ENCODE measurements at places on chromosomes 11 and 22.

- DNase-seq = no peak
These were observed 4.8 kb upstream of the LSP1 start for GRCh38 chr11:1847926-1848639.

DNA sequence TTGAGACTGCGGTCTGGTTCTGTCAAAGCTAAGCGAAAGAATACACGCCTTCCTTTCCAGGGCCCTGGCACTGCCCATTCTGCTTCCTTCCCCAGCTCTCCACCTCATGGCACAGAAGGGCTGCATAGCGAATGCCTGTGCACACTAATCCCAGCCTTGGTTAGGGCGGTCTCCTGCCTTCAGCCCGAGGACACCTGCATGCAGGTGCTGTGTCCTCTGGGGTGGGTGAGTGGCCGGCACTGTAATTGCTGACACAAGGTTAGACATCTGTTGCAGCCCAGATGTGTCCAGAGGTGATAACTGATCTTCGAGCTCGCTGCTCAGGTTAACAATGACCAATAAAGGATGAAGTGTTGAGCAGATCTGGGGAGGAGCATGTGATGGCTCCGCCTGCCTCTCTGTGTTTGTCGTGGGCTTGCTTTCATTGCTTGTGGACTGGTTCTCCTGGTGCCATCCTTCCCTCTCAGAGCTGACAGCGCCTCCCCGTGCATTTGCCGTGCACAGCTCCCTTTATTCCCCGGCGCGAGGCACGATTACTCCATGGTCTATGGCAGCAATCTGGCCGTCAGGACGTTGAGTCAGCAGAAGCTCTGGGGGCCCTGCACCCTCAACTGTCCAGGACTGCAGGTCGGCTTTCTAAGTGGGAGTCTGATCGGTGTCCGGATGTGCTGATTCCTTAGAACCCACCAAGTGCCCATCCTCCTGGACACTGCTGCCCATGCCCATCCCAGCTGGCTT lies 1088.2 kb downstream of the BRD1 start:
- no peak for DNase-seq

DNA sequence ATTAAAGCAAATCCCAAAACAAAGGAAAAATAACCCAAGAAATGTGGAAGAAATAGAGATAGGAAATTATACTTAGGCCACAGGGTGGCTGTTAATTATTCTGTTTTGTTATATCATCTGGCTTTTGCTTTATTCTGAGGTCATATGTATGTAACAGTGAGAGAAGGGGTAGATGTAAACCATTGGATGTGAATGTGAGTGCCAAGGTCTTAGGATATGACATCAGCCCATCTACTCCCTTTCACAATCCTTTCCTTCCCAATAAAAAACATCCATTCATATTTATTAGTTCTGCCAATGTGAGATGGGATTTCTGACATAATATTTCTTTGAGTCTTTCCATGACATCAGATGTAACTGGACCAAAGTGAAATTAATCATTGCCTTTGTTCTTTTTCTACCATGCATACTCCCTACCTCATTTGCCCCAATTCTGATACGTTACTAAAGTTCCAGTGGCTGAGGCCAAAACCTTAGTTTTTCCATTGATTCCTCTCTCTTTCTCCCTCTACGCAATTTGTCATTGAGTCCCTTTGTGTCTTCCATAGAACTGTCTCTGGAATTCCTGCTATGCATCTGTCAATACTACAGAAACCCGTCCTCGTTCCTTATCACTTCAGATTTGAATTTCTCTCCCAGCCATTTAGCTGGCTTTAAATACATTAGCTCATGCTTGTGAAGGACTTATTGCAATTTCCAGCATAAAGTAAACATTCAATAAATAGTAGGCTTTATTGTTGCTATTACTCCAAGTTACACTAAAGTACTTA lies 170.3 kb downstream of the ARHGAP42 start:
- no peak for DNase-seq

GRCh38 chr11:32366666-32367065 lies 68.7 kb downstream of the WT1 start:
- no peak for DNase-seq

DNA sequence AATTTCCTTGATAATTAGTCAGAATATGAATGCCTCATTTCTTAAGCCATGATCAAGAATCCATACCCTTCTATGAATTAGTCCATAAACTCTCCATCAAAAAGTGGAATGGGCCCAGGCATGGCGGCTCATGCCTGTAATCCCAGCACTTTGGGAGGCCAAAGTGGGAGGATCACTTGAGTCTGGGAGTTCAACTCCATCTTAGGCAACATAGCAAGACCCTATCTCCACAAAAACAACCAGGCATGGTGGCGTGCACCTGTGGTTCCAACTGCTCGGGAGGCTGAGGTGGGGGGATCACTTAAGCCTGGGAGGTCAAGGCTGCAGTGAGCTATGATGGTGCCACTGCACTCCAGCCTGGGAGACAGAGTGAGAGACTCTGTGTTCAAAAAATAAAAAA lies 52.1 kb upstream of the SHANK2 start:
- DNase-seq = no peak

GRCh38 chr11:121775276-121775675 lies 322.5 kb upstream of the SORL1-AS1 start:
- DNase-seq = no peak

DNA sequence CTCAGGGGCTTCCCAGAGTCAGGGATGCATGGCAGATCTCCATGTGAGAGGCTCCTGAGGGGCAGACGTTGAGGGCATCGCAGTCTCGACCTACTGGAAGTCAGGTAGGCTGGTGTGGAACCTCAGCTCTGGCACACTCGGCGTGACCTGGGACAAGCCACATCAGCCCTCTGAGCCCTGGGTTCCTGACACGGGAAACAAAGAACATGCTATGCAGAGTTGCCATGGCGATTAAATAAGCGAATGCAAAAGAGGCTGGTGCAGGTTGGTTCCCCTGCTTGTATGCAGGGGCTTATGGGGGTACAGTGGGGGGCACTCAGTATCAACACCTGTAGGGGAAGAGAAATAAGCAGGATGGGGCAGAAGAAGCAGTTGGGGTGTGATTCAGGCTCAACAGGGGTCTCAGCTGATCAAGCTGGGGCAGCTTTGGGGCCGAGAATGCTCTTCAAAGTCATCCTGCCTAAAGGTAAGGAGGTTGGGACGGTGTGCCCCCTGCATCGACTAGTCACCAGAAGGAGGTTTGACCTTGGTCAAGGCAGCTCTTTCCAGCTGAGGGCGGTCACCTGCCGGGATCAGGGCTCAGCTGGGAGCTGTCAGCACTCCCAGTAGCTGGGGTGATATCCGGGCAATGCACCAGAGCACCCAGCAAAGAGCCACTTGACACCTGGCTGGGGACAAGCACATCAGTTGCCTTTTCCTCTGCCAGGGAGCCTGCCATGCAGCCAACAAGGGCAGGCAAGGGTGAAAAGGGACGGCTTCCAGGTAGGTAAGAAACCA lies 442.7 kb downstream of the MIAT start:
- no peak for DNase-seq

DNA sequence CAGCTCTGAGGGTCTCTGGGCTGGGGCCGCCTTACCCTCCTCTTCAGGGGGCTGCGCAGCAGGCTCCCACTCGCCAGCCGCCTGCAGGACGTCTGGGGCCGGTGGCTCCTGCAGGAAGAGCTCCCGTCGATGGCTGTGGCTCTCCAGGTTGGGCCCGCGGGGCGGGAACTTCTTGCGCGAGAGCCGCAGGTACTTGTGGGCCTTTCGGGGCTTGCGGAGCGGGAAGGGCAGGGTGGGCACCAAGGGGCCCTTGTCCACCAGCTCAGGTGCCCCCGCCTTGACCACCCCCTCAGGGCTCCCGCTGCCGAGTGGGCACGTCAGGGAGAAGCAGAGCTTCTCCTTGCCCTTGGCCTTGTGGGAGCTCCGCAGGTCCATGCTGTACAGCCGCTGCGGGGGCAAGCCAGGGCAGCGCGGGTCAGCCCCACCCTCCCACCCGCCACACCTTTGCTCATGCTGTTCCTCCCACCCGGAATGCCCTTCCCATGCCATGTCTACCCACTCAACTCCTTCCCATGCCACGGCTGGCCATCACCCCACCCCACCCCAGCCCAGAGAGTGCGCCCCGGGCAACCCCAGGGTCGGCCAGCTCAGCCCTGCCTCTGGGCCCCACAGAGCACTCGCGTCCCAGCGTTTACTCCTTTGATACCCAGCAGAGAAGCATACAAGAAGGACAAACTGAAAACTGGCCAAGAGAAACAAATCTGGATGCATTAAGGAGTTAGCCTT lies 18.0 kb downstream of the CBX7 start:
- no peak for DNase-seq

DNA sequence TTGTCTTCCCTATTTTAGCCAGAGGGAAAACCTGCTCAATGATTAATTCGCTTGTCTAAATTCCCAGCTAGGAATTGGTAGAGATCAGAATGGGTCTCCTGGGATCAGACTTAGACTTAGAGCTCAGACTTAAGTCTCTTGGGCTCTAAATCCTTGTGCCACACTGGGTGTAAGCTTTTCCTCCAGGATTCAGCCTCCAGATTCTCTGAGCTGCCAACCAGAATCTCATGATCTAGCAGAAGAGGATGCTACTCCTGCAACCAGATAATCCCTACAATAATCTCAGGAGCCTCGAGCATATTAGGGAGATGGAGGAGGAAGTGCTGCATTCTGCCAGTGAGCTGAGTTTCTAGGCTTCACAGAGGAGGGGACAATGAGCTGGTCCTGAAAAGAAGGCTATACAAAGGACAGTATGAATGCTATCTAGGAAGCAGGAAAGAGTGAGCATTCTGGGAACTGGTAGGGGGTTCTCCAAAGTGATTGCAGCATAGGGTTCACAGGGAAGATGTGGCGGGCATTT lies 211.6 kb upstream of the SESN3 start:
- DNase-seq = no peak

- DNase-seq = no peak
These were observed 18.4 kb downstream of the GRIK4 start for GRCh38 chr11:120529911-120530310.

DNA sequence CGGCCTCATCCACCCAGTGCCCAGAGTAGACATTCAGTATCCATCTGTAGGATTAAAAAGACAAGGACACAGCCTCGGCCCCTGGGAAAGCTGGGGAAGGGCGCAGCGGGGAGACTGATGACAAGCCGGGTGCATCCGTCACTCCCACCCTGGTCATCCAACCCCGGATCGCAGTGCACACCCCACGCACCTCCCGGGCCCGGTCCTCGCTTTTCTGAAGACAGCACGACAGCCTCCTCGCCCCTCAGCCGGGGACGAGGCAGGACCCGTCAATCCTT lies 1.1 kb downstream of the FCHSD2 start:
- DNase-seq = peak; percentile 20

GRCh38 chr11:33001751-33002542 lies 13.7 kb upstream of the DEPDC7 start:
- no peak for DNase-seq

GRCh38 chr11:26621132-26621531 lies 49.1 kb upstream of the MUC15 start:
- no peak for DNase-seq

- DNase-seq = no peak
These were observed 141.4 kb downstream of the FBXO7 start for GRCh38 chr22:32615874-32616564.

GRCh38 chr11:107562647-107563208 lies 2.8 kb downstream of the ALKBH8 start:
- no peak for DNase-seq
